ENCODE measurements at places on chromosomes 11 and 22.

- DNase-seq: no peak
Observed at GRCh38 chr22:17114898-17115235, 6.3 kb downstream of the TMEM121B start.

- no peak for DNase-seq
Observed at GRCh38 chr22:26643418-26644100, 13.8 kb upstream of the MIAT start.

DNA sequence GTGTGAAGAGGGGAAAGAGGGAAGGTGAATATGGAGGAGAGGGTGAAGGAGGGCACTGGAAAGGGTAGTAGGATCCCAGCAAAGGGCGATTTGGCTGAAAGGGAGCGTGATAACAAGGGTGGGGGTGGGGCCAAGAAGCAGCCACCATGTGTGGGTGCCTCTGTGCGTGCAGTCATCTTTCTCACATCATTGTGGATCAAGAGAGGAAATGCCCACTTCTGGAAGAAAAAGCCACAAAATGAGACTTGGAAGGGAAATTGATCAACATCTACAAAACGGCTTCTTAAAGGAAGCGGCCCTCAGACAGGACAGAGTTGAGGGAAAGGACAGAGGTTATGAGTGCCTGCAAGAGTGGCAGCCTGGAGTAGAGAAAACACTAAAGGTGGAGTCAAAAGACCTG, 1.2 kb upstream of the CXCR5 start:
- no peak for DNase-seq

DNA sequence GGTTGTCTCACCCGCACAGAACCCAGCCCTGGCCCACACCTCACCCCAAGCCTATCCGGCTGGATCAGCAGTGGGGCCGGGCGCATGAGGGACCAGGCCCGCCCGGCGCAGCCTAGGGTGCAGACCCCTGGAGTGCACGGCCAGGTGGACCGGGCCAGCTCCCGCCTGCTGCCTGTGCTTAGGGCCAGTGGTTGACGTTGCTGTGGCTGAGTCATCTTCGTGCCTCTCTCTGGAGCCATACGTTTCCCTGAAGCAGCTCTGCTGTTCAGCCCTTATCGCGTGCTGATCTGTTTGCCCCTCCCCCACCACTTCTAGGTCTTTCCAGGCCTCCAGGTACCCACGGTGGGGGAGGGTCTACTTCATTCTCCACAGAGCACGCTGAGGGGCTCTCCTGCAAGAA, 39.5 kb downstream of the CDKN1C start:
- DNase-seq: no peak

- DNase-seq: no peak
Observed at GRCh38 chr11:299951-300735, 817 bp upstream of the IFITM5 start.

- DNase-seq: no peak
Observed at GRCh38 chr22:44389926-44390612, 77.3 kb upstream of the SHISAL1 start.

DNA sequence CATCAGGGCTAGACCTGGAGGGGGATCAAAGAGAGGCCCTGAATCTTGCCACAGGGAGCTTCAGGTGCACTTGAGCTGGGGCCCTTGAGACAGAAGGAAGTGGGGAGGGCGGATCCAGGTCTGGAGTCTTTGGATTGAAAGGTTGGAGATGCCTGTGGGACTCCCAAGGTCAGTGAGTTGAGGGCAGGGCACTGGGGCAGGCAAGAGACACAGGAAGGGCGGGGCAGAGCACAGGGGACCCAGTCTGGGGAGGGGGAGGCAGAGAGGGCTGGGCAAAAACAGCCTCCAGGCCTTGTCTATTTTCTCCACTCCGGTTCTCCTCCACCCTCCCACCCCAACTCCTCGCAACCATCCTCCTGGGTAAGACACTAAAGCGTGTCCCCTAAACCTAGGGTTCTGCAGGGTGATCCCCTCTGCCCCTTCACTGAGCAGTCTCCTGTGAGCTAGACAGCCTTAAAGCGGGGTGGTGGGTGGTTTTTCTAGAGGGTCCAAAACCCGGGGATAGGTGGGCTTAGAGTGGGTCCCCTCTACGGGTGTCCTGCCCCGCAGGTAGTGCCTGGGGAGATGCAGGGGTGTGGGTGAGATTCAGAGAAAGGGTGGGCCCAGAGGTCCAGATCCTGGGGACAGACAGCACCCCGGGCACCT, 38.6 kb upstream of the CELSR1 start:
- no peak for DNase-seq

DNA sequence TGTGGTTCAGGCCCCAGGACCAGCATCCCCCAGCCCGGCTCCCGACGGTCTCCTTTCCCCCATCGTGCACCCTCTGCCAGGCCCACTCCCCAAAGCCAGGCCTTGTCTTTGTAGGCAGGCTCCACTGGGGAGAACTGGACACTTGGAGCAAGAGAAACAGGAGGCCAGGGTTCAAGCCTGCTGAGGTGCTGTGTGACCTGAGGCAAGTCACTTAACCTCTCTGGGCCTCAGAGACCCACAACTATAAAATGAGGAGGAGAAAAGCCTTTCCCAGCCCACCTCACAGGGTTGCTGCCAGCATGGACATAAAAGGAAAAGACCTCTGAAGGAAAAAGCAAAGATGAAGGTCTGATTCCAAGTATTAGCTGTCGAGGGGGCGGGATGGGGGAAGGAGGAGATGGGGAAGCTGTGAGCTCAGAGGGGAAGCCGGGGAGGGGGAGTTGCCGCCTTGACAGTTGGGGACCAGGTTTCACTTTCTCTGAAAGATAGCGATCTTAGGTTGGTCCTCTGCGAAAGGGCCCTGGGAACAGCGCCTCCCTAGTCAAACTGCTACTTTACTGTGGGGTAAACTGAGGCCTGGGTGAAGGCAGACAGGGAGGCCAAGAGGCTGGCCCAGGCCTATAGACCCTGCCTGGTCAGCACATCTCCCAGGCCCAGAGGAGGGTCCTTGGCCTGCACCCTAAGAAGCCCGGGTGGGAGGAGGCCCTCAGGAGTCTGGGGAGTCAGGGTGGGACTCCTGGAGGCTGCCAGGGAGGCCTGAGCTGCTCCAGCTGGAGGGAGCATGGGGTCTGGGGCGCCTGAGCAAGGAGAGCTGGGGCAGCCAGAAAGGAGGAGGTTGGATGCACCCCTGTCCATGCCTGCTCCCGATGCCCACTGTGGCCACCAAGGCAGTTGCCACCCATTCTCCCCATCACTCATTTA, 991 bp upstream of the OSM start:
- no peak for DNase-seq

- DNase-seq: no peak
Observed at GRCh38 chr22:33829546-33830280, 90.6 kb downstream of the LARGE1 start.

- no peak for DNase-seq
Observed at GRCh38 chr11:86174101-86175046, 70.2 kb upstream of the EED start.

DNA sequence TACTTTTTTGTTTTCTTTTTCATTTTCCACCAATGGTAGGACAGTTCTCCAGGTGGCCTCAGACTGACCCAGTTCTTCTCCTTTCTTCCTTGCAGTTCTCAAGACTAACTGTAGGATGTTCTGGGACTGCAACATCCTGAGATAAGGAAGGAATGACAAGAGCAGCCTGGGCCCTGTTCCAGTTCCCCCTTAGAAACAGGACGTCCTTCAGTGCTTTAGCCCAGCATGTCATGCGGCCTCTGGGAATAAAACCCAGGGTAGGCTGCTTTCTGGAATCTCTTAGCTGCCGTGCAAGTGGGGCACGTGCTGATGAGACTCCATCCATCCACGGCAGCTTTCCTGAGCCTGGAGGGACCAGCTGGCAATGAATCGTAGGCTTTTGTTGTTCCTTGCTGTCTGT, 24.0 kb upstream of the CADM1 start:
- no peak for DNase-seq

DNA sequence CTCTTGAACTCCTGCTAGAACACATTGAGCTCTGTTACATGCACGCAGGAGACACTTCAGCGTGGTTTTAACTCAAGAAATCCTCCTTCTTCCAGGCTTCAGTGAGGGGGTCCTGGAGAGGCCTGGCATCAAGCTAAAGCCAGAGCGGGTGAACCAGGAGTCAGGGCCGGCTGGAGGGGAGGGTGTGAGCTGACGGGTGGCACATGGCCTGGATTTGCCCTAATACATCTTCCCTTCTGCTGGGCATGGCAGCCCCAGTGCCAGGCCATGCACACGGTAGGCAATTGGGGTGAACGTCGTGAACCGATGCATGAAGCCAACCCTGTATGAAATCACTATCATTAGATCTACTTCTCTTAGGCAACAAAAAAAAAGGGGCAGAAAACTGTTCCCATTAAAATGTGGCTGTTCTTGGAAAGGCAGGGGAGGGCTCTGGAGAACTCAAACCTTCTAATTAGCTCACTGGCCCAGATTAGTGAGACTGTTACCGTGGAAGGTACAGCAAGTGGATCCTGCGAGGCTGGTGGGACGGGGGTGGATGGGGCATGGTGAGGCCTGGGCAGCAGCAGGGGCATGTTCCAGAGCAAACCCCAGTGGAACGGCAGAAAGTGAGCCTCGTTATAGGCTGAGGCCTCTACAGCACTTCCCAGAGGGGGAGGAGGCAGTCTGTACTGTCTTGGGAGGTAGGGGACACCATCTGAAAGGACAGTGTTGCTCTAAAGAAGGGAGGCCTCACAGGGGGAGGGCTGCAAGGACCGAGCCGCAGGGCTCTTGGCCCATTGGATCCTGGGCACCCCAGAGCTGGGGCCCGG, 10.6 kb downstream of the IFT27 start:
- DNase-seq: no peak

- DNase-seq: no peak
Observed at GRCh38 chr11:8086001-8086479, 5.0 kb downstream of the TUB start.

DNA sequence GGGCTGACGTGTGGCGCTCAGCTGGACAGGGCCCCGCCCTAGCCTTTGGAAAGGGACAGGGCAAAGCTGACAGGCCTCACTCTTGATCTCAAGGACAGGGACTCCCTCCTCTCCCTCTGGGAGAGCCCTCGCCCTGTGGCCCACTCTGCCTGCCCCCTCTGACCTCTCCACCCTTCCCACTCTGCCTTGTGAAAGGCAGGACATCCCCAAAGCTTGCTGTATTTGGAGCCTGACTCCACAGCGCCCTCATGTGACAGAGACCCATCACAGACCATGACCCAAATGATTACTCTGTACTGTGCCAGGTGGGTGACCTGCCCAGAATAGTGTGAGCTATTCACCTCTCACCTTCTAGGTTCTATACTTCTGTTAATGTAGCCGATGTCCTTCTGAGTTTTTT, 18.8 kb downstream of the P2RY2 start:
- no peak for DNase-seq

GRCh38 chr22:42227435-42227834, 43.0 kb downstream of the TCF20 start:
- no peak for DNase-seq

DNA sequence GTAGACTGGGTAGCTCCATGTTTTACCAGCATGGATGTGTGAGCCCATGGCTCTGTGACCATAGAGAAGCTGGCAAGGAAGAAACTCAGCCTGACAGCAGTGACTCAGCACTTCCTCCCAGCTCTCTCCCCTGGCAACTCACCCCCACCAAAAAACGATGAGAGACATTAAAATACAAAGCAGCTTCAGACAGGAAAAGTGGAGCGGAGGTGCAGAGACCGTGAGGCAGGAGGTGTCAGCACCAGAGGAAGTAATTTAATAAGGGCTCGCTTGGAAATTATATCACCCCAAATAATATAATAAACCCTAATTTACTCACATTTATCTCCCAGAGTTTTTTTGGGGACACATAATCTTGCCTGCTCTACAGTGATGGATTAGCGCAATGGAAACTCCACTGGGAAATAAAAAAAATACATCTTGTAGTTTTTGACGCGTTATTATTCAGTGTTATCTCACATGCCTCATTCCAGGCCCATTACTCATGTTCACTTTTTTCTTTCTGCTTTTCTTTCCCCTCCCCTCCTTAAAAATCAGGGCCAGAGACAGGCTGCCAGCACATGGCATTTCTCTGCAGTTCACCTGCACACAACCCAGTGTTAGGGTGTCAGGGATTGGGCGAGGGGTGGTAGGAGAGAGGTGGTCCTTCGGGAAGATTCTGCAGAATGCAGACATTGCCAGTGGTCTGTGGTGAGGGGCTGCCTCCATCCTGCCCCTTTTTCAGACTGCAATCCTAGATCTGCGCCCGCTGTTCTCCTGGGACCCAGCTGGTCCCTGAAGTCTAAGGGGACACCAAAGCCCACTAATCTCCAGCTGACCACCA, 170.8 kb downstream of the BUD13 start:
- DNase-seq: no peak

DNA sequence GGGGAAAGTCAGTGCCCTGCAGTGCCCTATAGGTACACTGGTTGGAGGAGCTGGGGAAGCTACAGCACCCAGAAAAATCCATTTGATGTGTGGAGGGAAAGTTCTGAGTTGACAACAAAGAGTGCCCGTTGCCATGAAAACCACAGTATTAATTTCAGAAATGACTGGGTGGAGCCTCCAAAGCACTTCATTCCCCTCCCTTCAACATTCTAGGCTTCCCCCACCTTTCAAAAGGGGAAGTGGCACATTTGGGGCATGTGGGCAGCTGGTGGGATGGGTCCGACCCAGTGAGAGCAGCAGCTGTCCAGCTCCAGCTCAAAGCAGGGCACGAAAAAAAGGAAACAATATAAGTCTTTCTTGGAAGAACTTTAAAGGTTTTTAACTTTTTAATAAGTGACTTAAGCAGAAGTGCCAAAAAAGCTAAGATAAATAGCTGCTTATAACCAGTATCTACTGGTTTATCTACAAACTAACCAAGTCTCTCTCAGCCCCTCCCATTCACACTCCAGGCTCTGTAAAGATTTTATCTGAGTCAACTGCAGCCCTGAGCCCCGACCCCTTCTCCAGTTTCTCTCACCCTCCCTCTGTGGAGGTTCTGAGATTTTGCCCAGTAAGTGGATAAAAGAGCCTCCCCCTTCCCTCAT, 9.0 kb upstream of the AHNAK start:
- no peak for DNase-seq

DNA sequence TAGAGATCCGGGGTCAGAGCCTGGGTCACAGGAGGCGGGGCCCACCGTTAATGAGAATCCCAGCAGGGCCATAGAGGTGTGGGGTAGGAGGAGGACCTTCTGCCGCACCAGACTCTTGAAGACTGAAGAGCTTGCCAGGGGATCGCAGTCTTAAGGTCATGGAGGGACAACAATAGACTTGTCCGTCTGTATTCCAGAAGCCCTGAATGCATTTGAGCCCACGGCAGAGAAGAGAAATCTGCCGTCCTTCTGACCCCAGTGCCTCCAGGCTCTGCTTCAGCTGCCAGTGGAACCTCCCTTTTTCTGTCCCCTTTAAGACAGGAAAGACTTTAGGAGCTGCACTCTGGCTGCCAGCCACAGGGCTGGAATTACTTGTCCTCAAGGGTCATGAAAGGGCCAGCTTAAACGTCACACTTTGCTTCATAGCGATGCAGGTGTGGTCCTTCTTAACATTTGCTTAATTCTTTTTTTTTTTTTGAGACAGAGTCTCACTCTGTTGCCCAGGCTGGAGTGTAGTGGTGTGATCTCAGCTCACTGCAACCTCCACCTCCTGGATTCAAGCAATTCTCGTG, 15.5 kb upstream of the ST3GAL4 start:
- no peak for DNase-seq

GRCh38 chr11:18313965-18314763, 7.8 kb downstream of the HPS5 start:
- no peak for DNase-seq
